NCI-H774 (cell line): ENCODE measurements at places on chromosomes 12 and 14.

- DNase-seq: no peak
These were observed 328.2 kb downstream of the ZFP36L1 start for GRCh38 chr14:68464711-68465110.

- DNase-seq: no peak
These were observed 2.3 kb upstream of the SCNN1A start for GRCh38 chr12:6377667-6377994.

GRCh38 chr14:31275731-31276130 lies 68.1 kb upstream of the HECTD1 start:
- no peak for DNase-seq

- no peak for DNase-seq
These were observed 38.8 kb upstream of the EML1 start for GRCh38 chr14:99754141-99755067.

GRCh38 chr12:66393890-66394289 lies 91.6 kb downstream of the HELB start:
- no peak for DNase-seq

DNA sequence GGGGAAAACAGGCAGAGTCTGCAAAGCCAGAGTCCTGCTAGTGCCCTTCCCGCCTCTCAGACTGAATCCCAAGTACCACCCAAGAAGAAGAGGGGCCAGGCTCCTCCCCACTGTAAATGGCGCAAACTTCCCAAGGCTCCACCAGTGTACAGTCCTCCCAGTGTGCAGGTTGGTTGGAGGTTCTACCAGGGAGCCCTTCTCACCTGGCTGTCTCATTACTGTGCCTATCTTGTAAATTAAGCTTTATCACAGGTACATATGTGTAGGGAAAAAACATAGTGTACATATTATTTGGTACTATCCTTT lies 189.7 kb downstream of the FSCB start:
- no peak for DNase-seq

DNA sequence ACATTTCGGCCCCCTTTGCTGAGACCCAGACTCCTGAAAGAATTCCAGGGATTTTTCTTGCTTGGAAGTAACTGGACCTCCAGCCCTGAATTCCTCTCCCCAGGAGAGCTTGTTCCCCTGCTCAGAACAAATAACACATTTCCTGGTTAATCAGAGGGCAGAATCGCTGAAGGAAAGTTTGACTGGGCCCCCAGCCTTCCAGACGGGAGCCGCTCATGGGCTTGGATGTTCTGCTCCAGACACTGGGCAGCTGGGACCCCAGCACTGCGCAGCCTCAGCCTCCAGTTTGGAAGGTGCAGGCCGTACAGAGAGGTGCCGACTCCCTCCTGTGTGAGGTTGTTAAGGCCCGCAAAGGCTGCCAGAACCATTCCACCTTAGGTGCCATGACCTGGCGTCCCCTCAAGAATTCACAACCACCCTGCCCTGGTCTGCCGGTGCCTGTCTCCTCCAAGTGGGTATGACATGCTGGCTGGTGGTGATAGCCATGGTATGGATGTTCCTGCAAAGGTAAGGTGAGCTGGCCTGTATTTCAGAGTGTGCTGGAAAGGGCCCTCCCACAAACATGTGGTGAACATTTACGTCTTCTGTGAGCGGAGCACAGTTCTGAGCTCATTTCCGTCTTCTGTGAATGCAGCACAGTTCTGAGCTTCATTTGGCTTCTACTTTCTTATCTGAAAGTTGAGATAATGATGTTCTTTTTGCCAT lies 5.1 kb upstream of the LTBP2 start:
- no peak for DNase-seq

DNA sequence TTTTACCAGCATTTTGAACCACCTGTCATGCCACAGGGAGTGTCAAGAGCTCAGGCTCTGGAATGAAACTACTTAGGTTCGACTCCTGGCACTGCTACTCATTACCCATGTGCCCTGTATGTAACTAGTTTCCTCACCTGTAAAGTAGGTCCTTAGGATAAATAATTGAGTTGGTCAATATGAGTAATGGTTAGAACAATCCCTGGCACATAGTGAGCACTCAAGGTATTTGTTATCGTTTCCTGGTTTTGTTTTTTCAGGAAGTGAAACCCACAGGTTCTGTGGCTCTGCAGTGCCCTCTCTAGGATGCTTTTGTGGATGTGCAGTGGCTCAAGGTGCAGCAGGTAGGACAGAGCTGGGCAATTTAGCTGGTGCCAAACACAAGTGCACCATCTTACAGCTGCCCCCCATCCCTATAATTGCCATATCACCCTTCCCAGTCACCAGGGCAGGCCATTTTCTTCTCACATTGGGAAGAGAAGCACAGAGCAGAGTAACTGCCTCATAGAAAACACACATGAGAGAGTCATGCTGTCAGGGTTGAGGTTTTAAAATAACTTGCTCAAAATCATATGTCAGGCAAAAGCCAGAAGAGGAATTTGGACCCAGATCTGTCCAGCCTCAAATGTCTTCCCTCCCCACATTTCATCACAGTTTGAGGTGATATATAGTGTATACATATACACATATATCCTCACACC lies 297.5 kb downstream of the RPAP3 start:
- peak; percentile 90 for DNase-seq

- DNase-seq: no peak
These were observed 36.3 kb downstream of the RIN3 start for GRCh38 chr14:92549859-92550230.

DNA sequence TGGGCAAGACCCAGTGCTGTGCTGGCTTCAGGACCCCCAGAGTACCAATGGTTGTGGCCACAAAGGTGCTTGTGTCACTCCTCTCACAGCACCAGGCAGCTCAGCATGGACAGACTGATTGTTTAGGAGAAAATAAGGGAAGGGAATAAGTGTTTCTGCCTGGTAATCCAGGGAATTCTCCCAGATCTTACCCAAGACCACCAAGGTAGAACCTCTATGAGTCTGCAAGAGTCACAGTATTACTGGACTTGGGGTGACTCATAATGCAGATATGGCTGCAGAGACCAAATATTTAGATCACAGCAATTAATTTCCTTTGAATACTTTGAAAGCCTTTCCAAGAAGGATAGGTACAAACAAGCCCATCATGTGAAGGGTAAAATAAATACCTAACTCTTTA lies 1178.3 kb upstream of the FLRT2 start:
- no peak for DNase-seq

DNA sequence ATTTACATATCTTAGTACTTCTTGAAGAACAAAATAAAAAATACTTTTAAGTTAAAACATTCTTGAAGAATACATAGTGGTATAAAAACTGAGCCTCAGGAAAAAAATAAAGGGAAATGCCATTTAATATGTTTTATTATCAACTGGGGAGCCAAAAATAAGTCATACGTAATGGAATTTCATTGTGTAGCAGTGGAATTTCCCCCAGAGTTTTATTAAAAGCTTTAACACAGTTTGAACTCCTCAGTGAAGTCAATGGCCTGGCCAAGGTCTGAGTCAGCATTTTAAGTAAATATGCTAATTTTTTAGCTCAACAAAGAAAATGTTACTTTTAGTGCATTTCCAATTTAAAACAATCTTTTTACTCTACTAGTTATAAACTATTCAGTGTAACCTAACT lies 350.1 kb upstream of the ATP2B1 start:
- no peak for DNase-seq

GRCh38 chr14:39426605-39427004 lies 5.6 kb downstream of the FBXO33 start:
- DNase-seq: no peak

GRCh38 chr12:19550626-19551025 lies 111.3 kb downstream of the AEBP2 start:
- DNase-seq: no peak

DNA sequence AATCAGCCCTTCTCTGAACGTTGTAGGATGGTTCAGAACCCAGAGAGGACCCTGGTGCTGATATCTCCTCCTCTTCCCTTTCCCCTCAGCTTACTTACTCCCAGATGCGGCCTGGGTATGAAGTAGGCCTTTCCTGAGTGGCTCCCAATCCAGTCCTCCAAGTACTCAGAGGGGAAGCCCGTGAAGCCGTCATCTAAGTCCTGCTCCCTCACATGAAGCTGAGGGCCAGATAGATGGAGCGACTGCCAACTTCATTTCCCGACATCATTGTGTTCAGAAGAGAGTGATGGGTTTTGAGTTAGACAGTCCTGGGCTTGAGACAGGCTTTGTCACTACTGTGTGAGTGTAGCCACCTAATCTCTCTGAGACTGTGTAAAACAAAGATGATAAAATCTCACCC lies 2.7 kb downstream of the APOLD1 start:
- DNase-seq: no peak

- no peak for DNase-seq
These were observed 11.0 kb upstream of the PLEKHG3 start for GRCh38 chr14:64692986-64693809.

DNA sequence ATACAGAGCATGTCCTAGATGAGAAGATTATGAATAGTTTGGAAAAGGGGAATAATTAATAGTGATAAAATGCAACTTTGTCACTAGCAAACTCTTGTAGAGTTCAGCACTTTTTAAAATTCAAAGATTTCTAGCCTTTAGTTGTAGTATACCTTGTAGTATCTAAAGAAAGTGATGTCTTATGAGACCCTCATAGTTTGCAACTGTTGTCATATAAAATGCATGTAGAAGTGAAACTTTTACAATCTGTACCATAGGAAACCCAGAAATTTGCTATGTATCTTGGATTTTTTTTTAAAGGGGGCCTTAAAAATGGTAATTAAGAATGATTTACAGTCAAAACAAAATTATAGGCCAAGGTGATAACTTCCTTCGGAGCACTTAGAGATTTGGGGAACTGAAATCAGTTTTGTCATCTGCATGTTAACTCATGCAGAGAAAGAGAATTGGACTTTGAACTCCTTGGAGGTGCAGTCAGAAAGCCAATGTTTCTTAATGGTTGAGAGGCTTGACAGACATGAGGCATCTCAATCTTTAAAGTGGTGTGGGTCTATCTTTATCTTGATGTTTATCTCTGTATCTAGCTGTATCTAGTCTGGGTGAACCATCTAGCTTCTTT lies 1.3 kb downstream of the LRRK2 start:
- DNase-seq: no peak
